ENCODE measurements at places on chromosomes 12 and 14. TPM values are rescaled to one million over a fixed set of nuclear protein-coding genes. Genes with fewer than 3 reads are reported as not detected.

DNA sequence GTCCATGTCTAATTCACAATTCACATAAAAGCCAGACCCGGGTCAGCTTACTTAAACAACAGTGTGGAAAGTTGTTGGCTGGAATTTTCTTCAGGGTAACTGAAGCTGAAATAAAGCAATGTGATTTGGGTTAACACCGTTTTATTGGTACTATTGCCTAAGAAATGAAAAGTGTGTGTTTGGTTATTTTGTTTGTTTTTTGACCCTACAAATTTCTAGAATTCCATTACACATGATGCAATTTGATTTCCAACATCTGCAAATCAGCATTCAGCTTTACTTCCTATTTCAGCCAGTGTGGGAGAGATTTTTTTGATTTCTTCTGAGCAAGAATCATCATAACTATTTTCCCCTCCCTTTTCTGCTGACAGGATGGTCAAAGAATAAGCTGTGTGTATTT lies 45.7 kb upstream of the CLMN start:
- DNase-seq, result peak; percentile 11

- peak; percentile 37 for DNase-seq
Measured at GRCh38 chr12:26028953-26029735, 70.7 kb downstream of the RASSF8 start.

DNA sequence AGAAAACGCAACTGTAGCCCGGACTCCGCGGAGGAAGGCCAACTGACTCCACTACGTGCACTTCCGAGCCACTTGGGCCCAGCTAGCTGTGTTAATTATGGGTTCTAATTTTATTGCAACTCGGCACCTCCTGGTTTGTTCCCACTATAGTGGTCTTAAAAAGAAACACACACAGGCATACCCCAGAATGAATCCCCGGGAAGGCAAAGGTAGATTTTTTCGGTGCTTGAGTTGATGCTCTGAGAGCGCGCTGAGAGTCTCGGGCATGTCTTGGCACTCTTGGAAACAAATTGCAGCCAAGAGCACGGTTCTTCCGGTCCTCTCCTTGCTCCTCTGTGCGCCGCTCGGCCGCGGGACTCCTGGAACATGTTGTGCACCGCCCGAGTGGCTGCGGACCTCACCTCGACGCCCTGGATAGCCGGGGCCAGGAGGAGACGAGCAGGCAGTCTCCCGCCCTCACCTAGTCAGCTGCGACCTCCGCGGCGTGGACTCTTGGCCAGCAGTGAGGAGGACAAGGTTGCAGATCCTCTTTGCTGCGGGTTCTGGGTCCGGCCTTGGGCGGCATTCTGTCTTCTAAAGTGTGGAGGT lies 6.8 kb upstream of the PAX9 start:
- DNase-seq, result no peak

DNA sequence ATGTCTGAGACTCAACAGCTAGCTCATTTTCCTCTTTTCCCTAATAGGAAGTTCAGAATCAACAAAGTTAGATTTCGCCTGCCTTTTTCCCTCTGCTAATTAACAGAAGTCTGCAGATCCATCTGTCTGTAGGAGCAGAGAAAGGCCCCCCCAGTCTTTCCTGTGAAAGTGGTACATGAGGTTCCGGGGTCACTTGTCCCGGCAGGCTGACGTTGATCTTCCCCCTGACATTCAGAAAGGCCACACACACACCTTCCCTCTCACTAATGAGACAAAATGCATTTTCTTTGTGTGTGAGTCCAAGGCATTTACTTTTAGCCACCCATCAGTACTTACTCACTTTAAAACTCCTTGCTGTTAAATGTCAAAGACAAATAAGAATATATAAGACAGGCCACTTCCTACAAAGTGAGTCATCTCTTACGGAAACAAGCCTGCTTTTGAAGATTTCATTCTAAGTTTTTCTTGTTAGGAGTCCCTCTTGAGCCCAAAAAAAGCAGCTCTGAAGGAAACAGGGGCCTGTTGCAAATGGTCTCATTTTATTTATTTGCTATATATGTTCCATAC lies 138.7 kb downstream of the TTC7B start:
- DNase-seq, result no peak

DNA sequence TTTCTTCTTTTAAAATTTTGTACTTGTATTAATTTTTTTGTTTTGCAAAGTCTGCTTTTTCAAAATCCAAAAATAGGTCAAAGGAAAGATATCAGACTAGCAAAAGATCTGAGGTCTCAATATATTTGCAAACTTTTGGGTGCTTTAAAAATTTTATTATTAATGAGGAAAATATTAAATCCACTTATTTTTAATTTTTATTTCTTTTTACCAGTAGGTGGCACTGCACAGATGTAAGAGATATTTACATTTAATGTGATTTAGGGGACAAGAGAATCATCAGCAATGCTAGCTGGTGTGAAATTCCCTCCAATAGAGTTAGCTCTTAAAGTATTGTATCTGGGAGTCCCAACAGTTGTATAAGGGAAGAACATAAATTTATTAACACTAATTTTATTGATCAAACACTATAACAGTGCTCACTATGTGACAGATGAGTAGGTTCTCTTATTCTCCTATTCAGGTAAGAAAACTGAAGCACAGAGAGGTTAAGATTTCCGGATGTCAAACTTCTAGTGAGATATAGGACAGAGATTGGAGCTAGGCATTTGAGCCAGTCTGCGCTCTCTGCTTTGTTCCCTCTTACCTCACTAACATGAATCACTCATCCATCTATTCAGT lies 30.5 kb downstream of the ALX1 start:
- no peak for DNase-seq

- no peak for DNase-seq
Measured at GRCh38 chr14:21074398-21075272, 4.5 kb downstream of the ARHGEF40 start.

DNA sequence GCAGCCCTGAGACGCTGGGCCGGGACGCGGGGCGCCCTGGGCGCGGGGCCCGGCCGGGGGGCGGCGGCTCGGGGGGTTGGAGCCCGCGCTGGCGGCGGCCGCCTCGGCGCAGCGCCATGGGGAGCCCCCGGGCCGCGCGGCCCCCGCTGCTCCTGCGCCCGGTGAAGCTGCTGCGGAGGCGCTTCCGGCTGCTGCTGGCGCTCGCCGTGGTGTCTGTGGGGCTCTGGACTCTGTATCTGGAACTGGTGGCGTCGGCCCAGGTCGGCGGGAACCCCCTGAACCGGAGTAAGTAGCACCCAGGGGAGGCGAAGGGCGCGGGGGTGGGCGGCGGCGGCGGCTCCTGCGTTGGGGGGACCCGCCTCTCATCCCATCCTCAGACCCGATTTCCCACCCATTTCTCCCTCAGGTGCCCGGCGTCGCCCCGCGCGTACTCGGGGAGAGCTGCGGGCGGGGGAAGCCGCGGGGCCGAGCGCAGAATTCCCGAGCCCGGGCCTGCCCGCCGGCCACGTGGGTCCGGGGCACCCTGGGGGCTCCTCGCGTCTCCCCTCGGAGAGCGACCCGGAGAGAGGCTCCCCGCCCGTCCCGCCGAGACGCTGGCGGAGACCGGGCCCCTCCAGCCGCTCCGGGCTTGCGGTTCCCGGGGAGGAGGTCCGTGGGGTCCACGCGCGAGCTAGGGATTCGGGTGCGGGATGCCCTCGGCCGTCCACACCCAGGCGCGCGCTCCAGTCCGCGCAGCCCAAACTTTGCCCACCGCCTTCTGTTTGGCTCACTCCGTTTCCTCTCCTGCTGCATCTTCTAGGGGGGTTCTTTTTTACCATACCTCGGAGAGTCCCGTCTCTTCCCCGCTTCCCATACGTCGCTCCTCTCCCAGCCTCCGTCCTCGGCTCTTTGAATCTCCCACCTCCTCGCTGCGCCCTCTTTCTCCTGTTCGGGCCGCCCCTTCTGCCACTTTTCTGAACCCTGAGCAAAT lies 807 bp downstream of the B4GALNT3 start:
- DNase-seq, result no peak

DNA sequence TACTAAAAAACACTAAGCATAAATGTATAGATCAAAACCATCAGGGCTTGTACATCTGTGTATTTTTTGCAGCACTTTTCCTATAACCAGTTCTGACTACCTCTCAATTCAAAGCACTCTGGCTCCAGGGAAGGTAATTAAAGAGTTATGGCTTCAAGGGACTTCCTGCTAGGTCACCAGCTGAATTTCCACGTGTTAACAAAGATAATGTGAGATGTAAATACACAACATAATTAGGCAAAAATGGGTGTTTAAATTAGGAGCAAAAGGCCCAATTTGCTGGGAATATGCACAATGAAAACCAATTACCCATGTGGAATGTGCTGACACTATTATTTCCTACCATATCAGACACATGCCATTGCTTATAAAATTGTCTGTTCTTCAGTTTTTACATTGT lies 513.4 kb upstream of the FLRT2 start:
- no peak for DNase-seq

Gene SLC6A15
- 0.37 TPM for polyA plus RNA-seq

Gene KIF5A
- 0.65 TPM for polyA plus RNA-seq
